ENCODE measurements at places on chromosomes 13 and 19. TPM values are rescaled to one million over a fixed set of nuclear protein-coding genes. Genes with fewer than 3 reads are reported as not detected.

GRCh38 chr13:43242040-43242439, 218.7 kb downstream of the DNAJC15 start:
- no peaks in the 10 kb centered on the region for H3K36me3 ChIP-seq
- H3K27me3 ChIP-seq = no peaks in the 10 kb centered on the region
- no peak overlapping the region for H3K4me3 ChIP-seq
- no peak for DNase-seq
- H3K27ac ChIP-seq = no peak overlapping the region

GRCh38 chr13:43127827-43128226, 104.4 kb downstream of the DNAJC15 start:
- no peak for DNase-seq
- no peak overlapping the region for H3K4me3 ChIP-seq
- no peaks in the 10 kb centered on the region for H3K4me1 ChIP-seq
- no peaks in the 10 kb centered on the region for H3K36me3 ChIP-seq

- no peaks in the 10 kb centered on the region for H3K27me3 ChIP-seq
- no peak overlapping the region for H3K27ac ChIP-seq
- no peak for DNase-seq
- no peaks in the 10 kb centered on the region for H3K36me3 ChIP-seq
- H3K4me3 ChIP-seq = no peak overlapping the region
- no peaks in the 10 kb centered on the region for H3K4me1 ChIP-seq
Observed at GRCh38 chr13:79767126-79767525, 286.2 kb downstream of the NDFIP2 start.

DNA sequence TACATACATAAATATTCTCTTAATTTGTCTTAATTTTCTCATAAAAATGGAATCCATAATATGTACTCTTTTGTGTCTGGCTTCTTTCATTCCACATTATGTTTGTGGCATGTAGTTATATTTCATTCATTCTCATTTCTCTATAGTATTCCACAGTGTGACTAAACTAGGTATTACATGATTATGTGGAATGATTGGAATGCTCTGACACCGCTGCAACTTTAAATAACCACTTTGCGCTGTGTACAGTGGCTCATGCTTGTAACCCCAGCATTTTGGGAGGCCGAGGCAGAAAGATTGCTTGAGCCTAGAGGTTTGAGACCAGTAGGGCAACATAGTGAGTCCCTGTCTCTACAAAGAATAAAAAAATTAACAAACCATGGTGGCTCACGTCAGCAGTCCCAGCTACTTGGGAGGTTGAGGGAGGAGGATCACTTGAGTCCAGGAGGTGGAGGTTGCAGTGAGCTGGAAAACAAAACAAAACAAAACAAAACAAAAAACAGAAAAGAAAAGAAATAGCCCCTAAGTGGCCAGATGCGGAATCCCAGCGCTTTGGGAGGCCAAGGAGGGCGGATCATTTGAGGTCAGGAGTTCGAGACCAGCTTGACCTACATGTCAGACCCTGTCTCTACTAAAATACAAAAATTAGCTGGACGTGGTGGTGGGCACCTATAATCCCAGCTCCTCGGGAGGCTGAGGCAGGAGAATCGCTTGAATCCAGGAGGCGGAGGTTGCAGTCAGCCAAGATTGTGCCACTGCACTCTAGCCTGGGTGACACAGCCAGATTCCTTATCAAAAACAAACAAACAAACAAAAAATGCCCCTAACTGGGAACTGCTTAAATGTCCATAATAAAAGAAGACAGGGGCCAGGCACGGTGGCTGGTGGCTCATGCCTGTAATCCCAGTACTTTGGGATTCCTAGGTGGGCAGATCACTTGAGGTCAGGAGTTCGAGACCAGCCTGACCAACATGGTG, 8.0 kb upstream of the SAE1 start:
- no peaks in the 10 kb centered on the region for H3K27me3 ChIP-seq
- DNase-seq = no peak
- no peaks in the 10 kb centered on the region for H3K4me1 ChIP-seq
- peak overlapping the region; percentile 57 for H3K27ac ChIP-seq

The OR7C1 gene
- under 0.01 TPM for total RNA-seq

The MEDAG gene
- total RNA-seq = 16.3 TPM

The CFAP97D2 gene
- not detected for total RNA-seq

Data from sigmoid colon (tissue), 7 donors.